ENCODE measurements at places on chromosomes 2 and 18.

DNA sequence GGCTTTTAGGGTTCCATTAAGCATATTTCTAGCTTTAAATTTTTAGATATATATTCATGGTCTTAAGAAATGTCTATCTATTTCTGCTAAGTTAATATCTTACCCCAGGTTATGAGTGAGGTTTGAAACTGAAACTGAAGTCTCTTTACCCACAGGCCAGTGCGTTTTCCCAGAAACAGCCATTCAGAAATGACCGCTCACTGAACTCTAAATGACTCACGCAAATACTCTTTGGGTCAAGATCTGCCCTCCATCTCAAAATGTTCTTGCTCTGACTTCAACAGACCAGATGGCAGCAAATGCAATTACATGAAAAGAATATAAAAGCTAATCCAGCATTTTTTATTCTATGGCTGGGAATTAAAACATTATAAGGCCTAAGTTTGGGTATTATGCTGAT lies 315.2 kb downstream of the TDRD15 start:
- no peak for DNase-seq

DNA sequence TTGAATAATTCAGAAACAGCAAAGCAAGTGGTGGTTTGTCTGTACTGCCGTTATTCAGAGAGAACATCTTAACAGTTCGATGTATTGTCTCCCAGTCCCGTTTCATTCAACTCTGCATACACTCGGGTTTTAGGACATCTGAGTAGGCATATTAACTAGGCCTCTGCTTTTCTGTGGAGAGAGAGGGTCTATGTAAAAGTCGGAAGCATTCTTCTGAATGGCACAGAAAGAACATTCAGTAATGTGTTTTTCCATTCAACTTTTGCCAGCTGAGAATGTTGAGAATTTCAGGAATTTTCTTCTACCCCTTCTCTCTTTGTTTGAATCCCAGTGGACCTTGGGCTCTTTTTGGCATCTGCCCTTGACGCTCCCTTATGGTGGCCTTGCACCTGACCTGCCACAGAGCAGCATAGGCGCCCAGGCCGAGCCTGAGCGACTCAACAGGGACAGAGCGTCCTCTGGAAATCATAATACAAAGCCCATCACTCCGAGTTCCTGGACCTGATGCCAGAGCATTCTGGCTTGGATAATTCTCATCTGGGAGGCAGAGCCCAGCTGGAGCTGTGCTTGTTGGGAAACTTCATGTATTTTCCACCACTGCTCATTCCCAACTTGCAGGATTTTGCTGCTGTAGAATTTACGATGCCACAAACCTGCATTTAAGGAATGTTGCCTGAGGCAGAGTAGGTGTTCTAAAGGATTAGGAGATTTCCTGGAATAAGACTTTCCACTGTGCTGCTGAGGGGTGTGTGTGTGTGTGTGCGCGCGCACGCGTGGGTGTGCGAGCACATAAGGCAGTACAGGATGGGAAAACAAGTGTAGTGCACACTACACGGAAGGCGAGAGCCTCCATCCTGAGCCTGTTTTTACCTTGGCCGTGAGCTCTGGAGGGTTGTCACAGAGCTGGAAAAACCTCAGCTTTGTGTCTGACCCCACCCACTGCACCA lies 77.2 kb upstream of the TXNDC2 start:
- DNase-seq = no peak

DNA sequence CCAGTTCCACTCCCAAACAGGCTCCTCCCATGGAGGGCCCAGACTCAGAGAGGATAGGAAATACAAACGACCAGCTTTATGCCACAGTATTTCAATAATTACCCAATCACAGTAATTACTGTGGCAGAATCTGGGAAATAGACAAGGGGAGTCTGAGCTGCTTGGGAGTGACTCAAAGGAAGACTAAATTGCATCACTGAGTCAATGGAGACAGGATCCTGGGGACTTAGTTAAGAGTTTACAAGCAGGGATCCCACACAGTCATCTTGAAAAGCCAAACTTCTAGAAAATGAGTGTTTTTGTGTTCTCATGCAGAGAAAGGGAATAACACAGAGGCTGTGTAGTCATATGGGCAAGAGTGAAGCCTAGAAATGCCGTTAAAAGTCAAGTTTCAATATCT lies 1142.1 kb downstream of the CNTNAP5 start:
- no peak for DNase-seq

- DNase-seq = no peak
Measured at GRCh38 chr2:124018890-124019289, 6.2 kb upstream of the CNTNAP5 start.

DNA sequence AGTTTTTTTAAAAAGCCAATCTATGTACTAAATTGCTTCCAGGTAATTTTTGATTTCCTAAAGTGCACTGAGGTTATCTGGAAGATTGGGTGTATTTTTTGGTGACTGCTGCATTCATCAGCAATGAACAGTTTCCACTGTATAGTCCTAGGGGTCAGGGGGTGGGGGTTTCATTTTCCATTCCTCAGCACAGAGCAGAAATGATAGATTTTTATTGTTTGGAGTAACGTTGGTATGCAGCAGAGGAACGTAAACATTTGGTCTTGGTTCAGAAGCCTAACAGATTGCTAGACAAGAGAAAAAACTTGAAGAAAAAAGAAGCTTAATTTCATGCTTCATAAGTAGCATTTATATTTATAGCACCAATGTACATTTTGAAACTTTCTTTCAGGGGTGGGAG lies 54.9 kb downstream of the ZCCHC2 start:
- DNase-seq = no peak

DNA sequence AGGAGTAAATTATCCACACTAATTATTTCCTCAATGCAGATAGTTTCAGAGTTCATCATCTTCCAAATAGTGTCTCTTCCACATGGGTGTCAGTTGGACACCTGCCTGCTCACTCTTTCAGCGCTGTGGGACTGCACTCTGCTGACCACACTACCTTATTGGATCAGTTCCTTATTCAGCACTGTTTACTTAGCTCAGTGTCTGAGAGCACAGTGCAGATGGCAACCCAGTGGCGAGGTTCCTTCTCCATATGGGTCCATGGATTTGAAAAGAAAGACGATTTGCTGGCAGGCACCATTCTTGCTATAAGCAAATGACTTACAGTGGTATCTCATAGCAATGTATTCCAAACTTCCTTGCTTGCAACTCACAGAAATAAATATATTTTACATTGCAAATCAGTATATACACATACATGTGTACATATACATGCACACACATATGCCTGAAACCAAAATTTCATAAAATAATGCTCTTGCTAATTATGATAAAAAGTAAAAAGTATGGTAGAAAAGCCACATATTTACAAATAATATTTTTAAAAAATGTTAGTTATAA lies 354.8 kb downstream of the INSIG2 start:
- DNase-seq = no peak

- DNase-seq = no peak
Measured at GRCh38 chr18:22983175-22983574, 50.0 kb downstream of the RBBP8 start.

DNA sequence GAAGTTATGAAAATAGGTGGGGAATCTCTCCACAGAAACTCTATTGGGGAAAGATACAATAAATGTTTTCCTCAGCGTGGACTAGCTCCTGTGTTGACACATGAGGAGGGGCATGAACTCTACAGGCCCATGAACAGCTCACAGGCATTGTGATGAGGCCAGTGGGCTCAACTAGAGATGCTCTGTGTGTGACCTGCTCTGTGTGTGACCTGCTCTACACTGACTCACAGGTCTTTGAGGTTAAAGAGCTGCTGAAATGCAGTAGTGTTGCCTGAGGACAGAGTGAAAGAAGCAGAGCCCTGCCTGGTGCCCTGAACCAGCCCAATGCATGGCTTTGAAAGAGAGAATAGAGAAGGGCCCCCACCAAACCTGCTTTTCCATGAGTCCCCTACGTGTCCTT lies 117.6 kb downstream of the MCFD2 start:
- DNase-seq = no peak

GRCh38 chr2:230890646-230891045 lies 25.9 kb downstream of the ITM2C start:
- DNase-seq = no peak

DNA sequence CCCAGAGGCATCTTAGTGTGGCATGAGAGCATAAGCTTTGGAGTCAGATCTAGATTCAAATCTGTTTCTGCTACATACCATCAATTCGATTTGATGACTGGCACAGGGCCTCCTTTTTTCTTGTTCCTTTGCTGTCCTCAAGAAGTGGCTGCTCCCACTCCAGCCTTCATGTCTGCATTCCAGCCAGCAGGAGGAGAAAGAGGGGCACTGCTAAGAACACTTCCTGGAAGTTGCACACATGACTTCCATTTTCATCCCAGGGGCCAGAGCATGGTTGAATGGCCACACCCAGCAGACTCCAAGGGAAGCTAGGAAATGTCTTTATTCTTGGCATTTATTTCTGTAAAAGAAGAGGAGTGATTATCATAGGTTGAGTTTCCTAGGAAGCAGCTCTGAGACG lies 50.4 kb downstream of the EML6 start:
- no peak for DNase-seq

GRCh38 chr2:121044412-121044811 lies 240.6 kb downstream of the TFCP2L1 start:
- DNase-seq = no peak

Measured in GM12892 (cell line).